CD4-positive, alpha-beta T cell treated with Interleukin-21 for 1 hour (primary cell): ENCODE measurements at places on chromosomes 16 and 17.

- no peak for DNase-seq
These were observed 10.0 kb downstream of the C1QTNF1 start for GRCh38 chr17:79033741-79034501.

GRCh38 chr16:88508868-88509748 is 56.0 kb downstream of the ZFPM1 start:
- DNase-seq = no peak

GRCh38 chr16:81842564-81843242 is 63.6 kb downstream of the PLCG2 start:
- DNase-seq = peak; percentile 17

GRCh38 chr17:9705745-9706144 is 60.4 kb downstream of the USP43 start:
- no peak for DNase-seq

- no peak for DNase-seq
These were observed 9.9 kb downstream of the KRTAP9-1 start for GRCh38 chr17:41199421-41200078.

GRCh38 chr17:18100616-18101015 is 7.9 kb upstream of the MYO15A start:
- DNase-seq = no peak

DNA sequence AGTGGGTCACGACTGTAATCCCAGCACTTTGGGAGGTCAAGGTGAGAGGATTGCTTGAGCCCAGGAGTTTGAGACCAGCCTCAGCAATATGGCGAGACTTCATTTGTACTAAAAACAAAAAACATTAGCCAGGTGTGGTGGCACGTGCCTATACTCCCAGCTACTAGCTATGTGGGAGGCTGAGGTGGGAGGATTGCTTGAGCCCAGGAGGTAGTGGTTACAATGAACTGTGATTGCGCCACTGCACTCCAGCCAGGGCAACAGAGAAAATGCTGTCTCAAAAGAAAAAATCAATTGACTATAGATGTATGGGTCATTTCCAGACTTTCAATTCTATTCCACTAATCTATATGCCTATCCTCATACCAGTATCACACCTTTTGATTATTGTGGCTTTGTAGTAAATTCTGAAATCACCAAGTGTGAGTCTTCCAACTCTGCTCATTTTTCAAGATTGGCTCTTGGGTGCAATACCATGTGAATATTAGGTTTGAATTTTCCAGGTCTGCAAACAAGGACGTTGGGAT is 27.2 kb upstream of the CEP20 start:
- DNase-seq = no peak

- DNase-seq = no peak
These were observed 46.4 kb downstream of the LDHD start for GRCh38 chr16:75070012-75070841.

DNA sequence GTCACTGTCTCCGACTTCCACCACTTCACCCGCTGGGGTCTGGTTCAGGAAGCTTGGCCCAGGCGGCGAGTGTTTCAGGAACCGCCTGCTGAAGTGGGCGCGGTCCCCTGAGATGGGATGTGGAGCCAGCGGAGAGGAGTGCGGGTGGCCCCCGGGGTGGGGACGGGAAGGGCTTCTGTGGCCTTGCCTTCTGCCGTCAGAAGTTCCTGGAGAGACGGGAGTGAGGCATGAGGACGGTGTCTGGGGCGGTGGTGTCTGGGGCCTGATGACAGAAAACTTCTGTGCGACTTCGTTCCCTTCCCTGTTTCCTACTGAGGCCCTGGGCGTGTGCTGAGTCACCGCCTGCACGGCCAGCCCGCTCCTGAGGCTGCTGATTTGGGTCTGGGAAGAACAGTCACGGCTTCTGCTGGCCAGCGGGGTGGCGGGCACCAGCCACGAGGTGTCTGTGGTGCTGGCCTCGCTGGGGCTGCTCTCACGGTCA is 12.3 kb upstream of the NLRC3 start:
- DNase-seq = no peak

DNA sequence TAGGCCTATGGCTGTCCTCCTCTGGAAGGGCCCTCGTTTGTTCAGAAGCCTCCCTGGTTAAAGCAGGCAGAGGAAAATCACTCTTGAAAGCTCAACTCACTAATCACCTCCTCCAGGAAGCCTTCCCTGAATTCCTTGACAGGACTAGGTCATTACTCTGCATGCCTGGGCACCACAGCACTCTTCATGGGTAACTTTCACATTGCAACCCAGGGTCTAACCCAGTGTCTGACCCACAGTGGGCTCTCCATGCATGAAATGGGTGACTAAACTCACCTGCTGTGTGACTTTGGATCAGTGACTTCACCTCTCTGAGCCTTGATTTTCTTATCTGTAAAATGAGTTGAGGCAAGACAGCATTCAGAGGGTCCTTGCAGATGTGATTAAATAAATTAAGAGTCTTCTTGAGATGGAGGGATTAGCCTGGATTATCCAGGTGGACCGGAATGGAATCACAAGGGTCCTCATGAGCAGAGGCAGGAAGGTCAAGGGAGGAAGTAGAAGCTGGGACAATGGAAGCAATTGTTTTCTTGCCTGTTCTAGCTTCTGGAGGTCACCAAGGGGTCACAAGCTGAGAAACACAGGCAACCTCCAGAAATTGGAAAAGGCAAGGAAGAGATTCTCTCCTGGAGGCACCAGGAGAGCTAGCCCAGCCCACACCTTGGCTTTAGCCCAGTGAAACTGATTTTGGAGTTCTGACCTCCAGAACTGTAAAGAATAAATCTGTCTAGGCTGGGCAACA is 3.8 kb upstream of the RAI1 start:
- DNase-seq = no peak

- DNase-seq = peak; percentile 49
These were observed 15.3 kb downstream of the TBCD start for GRCh38 chr17:82767041-82767754.

- DNase-seq = no peak
These were observed 1.1 kb downstream of the ANKFY1 start for GRCh38 chr17:4262703-4263102.

DNA sequence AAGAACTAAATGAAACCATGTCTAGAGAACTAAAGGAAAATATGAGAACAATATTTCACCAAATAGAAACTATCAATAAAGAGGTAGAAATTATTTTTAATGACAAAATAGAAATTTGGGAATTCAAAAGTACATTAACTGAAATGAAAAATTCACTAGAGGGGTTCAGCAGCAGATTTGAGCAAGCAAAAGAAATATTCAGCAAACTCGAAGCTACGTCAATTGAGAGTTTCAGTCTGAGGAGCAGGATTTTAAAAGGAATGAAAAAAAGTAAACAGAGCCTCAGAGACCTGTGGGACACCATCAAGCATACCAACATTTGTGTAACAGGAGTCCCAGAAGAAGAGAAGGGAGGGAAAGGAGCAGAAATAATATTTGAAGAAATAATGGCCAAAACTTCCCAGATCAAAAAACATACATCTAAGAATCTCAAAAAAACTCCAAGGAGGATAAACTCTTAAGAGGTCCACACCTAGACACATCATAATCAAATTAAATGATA is 38.3 kb downstream of the ZFP90 start:
- no peak for DNase-seq

DNA sequence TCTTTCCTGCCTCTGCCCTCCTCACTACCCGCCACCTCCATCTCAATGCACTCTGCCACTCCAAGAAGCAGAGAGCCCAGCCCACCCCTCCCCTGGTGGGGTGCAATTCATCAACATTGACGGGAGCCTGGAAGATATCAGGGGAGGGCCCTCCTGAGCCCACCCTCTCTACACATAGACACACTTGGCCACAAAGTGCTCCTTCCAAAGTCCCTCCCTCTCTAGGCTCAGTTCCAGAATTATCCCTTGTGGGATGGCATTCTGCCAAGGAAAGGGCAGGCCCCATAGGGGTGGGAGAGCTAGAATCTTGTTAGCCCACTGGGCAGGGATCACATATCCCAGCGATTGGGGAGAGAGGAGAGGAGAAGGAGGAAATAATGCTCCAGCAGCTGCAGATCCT is 66.2 kb downstream of the TMEM132E start:
- DNase-seq = no peak

DNA sequence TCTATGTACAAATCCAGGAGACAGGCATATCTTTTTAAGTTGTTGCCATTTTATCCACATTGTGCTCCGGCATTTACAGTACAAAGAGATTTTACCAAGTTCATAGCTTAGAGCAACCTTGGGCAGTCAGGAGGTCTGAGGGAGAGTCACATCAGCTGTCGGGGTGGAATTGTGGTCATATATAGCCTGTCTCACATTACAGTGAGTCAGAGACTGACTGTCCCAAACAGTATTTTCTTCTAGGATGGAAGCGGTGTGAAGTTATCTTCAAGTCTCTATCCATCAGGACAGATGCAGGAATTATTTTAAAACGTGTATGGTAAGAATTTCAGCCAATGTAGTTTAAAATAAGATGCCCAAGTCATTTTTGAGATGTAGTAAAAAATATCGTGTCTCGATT is 53.0 kb downstream of the GPRC5B start:
- no peak for DNase-seq

DNA sequence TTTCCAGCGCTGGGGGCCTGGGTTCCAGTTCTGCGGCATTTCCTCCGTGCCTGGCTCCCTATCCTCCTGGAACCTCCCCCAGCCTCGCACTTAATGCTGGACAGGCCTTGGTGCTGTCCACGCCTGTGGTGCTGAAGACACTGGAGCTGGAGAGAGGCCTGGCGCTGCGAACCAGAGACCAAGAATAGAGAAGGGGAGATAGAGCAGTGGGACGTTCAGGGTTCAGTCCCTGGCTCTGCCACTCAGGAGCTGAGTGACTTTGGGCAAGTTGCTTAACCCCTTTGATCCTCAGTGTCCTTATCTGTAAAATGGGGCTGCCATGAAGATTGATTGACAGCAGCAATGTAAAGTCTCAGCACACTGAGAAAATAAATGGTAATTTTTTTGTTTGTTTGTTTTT is 11.9 kb downstream of the SBK1 start:
- no peak for DNase-seq

- DNase-seq = no peak
These were observed 190.3 kb downstream of the KIF2B start for GRCh38 chr17:54013072-54013471.

DNA sequence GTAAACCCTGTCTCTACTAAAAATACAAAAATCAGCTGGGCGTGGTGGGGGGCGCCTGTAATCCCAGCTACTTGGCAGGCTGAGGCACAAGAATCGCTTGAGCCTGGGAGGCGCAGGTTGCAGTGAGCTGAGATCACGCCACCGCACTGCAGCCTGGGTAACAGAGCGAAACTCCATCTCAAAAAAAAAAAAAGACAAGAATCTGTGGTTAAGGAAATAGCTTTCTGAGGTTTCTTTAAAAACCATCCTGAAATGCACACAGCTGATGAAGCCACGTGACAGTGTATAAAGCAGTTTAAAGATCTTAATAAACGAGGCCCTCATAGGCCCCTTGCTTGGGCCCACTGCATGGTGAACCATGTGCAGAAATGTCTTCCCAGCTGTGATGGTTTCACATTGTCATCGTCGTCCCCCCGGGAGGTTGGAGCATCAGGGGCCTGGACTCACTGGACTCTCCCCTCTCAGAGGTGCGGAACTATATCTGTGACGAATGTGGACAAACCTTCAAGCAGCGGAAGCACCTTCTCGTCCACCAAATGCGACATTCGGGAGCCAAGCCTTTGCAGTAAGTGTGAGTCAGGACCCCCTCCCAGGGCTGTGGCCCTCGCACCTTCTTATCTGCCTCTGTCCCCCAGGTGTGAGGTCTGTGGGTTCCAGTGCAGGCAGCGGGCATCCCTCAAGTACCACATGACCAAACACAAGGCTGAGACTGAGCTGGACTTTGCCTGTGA is 16.2 kb downstream of the ZNF276 start:
- peak; percentile 68 for DNase-seq
